Fibroblast of the conjunctiva (primary cell): ENCODE measurements at places on chromosomes 3 and 15.
A peak's percentile ranks its signal among the peaks of the same experiment; 100 is the strongest.

DNA sequence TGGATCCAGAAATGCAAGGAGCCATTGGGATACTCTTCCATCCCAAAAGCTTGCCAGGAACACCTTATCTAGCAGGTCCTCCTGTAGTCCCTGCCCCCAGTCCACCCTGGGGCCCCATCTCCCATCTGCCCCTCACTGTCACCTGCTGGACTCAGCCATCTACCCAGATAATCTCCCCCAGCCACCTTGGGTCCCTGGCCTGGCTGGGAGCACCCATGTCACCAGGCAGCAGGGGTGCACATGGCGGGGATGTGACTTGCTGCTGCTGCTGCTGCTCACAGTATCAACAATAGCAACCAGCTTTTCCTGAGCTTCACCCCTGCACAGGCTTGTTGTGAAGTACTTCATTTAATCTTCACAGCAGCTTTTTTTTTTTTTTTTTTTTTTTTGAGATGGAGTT lies 12.6 kb downstream of the PTH1R start:
- no peak for DNase-seq

DNA sequence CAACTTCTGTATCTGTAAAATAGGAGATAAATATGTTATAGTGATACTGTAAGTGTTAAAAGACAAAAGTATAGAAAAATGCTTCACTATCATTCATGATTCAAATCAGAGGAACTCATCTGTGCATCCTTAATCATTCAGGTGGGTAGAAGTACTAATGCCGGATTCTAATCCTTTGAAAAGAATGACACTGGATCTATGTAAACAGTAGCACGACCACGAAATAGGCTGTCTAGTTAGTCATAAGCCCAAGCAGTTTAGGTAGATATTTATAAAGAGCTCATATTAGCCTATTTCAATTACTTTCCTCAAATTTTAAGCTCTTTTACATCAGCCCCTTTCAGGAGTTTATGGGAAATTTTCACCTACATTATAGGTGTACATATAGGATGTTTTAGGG lies 437.9 kb downstream of the SOX2 start:
- no peak for DNase-seq

DNA sequence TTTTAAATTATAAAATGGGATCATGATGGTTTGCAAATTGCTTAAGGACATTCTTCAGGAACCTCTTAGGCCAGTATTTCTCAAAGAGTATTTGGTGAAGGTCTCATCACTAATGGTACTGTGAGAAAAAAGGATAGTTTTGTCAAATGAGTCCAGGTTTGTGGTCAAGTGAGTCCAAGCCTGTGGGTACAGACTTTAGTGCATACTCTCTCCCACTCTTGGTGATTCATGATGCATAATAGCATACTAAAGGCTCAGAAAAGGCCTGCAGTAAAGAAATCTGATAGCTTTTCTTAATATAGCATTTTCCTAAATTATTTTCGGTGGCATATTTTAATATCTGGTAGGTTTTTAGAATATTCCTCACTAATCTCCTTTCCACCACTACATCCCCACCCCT lies 20.0 kb downstream of the BOC start:
- no peak for DNase-seq

- DNase-seq, result no peak
Observed at GRCh38 chr15:89665449-89666181, 10.3 kb upstream of the KIF7 start.

- no peak for DNase-seq
Observed at GRCh38 chr3:112857526-112857925, 10.9 kb upstream of the CD200R1L start.

DNA sequence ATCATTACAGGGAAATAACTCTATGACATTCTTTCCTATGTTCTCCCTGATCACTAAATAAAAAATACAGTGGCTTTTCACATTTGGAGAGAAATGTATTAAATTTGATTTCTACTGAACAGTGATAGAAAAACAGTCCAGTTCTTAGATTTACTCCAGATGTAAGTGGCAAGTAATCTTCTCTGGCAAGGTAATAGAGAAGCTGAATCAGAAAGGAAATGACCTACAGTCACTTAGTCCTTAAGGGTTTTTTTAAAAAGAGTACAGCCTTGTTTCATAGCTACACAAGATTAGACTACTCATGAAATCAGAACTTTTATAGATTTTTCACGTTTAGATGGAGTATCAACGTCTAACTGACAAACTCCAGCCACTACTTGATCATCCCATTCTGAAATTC lies 236.9 kb downstream of the CADPS start:
- DNase-seq, result no peak

- DNase-seq, result no peak
Observed at GRCh38 chr3:128432301-128432970, 34.3 kb downstream of the DNAJB8 start.

- no peak for DNase-seq
Observed at GRCh38 chr3:157390713-157391515, 45.7 kb upstream of the PTX3 start.

- no peak for DNase-seq
Observed at GRCh38 chr15:62067448-62068044, 769 bp downstream of the C2CD4A start.

GRCh38 chr3:101513419-101513986 lies 491 bp upstream of the SENP7 start:
- DNase-seq, result no peak

DNA sequence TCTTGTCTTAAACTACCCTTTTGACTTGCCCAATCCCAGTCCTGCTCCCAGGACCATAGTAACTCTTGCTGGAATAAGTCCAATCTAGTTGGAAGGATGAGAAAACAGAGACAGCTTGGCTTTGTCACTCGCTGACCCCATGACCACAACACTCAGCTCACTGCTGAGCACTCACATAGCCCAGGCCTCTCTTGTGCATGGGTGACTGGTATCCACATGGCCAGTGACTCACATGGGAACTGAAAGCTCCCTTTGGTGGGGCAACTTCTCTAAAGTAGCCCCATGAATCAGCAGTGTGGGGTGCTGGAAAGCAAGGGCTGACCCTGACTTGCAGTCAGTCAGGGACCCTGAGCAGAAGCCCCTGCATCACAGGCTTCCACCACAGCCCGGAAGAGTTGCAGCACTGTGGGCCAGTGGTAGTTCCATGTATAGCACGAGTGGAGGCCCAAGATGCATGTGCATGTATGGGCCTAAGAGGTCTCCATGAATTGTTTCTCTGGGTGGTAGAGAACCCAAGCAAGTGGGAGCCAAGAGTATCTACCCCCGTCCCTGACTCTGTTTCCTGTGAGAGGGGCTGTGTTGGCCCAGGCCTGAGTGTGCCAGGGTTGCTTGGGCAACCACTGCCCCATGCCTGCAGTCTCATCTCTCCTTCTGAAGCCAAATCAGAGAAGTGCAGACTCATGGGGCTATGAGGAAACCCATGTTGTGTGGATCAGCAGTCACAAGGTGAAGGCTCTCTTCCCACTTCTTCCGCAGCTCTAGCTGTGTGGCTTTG lies 62.1 kb upstream of the XCR1 start:
- no peak for DNase-seq

DNA sequence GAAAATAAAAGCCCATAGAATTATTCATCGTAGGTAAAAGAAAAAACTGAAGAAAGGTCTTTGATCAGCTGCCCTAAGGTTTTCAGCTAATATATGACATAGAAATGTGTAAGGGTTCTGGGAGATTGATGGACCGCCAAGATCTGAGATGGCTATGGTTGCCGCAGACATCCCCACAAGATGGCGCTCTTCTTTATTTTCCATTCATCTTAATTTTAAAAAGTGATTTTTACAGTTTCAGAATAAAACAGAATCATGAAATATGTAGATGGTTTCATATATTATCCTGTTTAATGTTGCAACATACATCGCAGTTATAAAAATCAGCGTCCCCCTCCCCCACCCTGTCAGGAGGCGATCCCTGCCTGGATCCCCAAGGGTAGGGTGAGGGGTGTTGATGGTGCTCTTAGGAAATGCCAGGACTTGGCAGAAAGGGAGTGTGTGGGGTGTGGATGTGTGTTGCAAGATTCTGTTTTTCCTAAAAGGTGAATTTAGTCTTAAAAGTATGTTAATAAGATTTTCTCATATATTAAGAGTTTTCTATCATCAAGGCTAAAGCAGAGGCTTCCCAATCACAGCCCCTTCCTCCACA lies 68.8 kb downstream of the ANXA2 start:
- peak; percentile 40 for DNase-seq

GRCh38 chr3:133948131-133948810 lies 52.6 kb upstream of the RAB6B start:
- no peak for DNase-seq

DNA sequence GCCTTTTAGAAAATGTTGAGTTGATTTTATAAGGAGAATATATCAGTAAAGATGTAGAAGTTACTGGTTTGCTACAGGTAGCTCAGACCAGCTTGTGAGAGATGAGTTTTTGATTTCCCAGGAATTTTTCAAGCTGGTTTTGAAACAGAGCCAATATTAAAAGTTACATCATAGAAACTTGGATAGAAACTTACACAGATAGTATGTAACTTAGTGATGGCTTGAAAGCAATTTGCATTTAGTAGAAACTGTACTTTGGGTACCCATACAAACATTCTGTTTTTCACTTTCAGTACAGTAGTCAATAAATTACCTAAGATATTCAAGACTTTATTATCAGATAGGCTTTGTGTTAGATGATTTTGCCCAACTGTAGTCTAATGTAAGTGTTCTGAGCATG lies 93.4 kb downstream of the RBMS3 start:
- DNase-seq, result no peak

GRCh38 chr3:131223373-131224289 lies 157.9 kb upstream of the NUDT16 start:
- DNase-seq, result no peak

DNA sequence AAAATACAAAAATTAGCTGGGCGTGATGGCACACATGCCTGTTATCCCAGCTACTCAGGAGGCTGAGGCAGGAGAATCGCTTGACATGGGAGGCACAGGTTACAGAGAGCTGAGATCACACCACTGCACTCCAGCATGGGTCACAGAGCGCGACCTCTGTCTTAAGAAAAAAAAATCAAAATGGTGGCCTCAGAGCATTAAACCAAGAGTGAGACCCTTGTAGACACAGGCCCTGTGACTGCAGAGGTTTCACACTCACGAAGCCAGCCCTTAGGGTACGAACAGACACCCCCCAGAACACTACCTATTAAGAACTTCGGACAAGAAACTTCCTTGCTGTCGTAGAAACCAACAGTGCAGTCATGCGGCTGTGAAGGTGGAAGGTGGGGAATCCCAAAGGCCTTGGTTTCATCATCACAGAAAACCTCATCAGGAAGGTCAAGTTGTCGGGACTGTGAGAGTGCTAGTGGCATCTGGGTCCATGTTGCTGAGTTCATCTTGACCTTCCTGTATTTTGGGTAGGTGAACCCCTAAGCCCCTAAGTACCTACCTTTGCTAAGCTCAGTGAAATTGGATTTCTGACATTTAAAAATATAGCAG lies 4.8 kb upstream of the PDE8A start:
- DNase-seq, result no peak

- peak; percentile 92 for DNase-seq
Observed at GRCh38 chr3:100869787-100870186, 123.4 kb downstream of the ABI3BP start.

- DNase-seq, result no peak
Observed at GRCh38 chr3:70980646-70981170, 602.8 kb downstream of the FOXP1 start.

- DNase-seq, result peak; percentile 22
Observed at GRCh38 chr3:81666502-81667121, 94.8 kb downstream of the GBE1 start.

GRCh38 chr3:36843065-36844051 lies 79.0 kb upstream of the DCLK3 start:
- DNase-seq, result no peak
